ENCODE measurements at places on chromosomes 1 and 21.

GRCh38 chr1:88327391-88328267 lies 356.4 kb upstream of the PKN2 start:
- no peak for DNase-seq

DNA sequence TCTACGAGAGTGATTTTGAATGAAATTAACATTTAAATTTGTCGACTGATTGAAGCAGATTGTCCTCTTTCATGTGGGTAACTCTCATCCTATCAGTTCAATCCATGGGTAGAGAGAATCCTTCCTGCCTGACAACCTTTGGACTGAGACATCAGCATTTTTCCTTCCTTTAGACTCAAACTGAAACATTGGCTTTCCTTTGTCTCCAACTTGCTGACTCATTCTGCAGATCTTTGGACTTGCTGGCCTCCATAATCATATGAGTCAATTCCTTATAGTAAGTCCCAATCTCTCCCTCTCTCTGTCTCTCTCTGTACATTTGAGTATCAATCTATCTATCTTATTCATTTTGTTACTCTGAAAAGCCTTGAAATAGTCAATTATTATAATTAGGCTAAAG lies 416.7 kb downstream of the LRRIQ3 start:
- no peak for DNase-seq

- DNase-seq: no peak
Measured at GRCh38 chr21:29601047-29601446, 302.3 kb downstream of the BACH1 start.

DNA sequence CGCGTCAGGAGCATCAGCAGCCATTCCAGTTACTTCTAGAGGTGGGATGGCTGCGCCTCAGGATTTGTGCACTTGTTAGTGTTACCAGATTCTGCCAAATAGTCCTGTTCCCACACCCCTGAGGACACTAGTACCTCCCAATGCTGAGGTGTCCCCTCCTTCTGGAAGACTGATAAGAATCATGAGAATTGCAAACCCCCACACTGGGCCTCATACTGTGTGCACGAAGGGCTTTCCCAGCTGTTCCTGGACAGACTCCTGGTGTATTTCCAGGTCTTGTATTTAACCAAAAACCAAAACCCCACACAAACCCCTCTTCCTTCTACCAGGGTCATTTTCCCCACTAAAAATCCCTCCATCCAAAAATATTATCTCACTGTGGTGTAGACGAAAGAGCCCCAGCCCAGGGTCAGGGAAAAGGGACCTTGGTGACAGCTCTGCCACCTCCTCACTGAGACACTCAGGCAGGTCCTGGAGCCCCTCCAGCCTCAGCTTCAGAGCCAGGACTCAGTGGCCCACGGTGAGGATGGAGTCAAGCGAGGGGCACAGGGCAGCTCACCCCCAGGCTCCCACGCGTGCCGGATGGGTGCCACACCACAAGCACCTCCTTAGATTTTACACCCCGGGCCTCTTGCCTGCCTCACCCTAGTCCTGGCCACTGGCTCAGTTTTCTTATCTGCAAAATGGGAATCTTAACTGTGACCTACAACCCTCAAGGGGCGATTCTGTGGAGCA lies 131.4 kb upstream of the RUNX3 start:
- DNase-seq: no peak

DNA sequence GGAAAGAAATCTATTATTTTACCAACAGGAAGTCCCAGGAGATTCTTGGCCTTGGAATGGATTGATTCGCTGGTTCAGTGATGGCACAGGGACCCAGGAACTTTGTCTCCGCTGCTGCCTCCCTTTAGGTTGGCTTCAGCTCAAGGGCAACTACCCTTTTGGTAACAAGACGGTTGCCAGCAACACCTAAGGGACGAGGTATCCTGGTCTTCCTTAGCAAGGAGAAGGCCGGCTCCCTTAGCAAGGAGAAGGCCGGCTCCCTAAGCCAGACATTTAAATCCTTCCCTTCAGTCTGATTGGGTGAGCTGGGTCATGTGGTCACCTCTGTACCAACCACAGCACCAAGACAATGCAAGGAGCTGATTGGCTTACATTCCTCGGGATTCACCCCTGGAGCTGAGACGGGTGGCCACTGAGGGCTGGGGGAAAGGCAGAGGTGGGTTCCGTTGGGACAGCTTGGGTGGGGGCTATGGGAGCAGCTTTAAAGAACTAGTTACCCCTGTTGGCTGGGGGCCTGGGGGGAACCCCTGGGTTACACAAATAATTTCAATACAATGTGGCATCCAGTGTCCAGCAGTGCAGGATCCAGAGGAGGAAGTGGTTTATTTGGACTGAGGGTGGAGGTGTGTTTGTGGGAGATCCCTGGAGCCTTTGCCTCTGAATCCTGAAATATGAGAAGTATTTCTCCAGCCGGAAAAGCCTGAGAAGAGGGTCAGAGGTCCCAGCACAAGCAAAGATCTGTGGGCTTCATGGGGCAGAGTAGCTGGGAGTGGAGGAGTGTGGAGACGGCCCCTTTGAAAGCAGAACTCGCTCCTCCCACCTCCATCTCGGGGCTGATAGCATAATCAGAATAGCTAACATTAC lies 20.7 kb upstream of the CLIC4 start:
- no peak for DNase-seq

DNA sequence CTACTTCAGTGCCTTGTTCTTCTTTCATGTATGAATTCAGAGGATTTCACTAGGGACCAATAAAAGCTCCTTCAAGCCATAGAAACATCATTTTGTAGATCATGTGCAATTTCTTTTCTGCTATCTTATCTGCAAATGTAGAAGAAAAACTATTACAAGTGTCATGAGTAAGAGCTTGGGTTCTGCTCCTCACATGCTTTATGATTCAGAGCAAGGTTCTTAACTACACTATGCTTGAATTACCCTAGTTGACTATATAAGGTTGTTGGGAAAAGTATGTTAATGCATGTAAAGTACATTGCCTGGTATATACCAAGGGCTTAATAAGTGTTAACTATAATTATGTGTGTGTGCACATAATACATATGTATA lies 91.4 kb upstream of the S1PR1 start:
- no peak for DNase-seq

- no peak for DNase-seq
Measured at GRCh38 chr1:223832637-223832943, 13.2 kb downstream of the TP53BP2 start.
